ENCODE measurements at places on chromosomes 1 and 21.

GRCh38 chr1:203536980-203537455, 43.1 kb downstream of the OPTC start:
- peak; percentile 76 for DNase-seq

DNA sequence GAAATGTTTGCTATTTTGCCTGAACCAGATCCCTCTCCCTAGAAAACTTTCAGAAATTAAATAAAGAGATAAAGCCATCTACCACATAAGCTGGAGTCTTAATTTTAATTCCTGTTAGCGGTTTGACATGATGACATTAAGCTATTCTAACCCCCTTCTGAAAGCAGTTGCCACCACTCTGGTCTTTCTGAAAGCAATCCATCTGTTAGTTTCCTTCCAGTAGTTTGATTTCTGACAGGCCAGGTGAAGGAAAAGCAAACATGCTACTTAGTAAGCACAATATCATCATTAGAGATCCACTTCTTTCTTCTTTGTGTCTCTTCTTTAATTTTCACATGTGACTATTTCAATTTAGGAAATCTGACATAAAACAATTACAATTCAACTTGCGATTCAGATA, 39.9 kb downstream of the RGL1 start:
- DNase-seq = no peak

DNA sequence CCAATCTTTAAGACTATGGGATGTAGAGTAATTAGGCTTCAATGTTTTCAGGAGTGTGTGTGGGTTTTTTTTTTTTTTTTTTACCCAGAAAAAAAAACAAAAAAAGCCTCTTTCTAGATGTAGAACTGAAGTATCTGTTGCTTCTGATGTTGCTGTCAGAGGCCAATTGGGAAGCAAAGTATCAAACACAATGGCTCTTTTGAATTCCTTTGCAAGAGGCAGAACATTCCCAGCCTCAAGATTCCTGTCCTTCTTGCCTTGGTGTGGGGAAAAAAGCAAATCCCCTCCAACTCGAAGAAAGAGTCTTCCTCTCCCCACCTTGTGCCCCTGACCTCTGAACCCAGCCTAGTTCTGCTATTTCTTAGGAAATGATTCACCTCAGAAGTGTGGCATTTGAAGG, 55.4 kb upstream of the LMO4 start:
- no peak for DNase-seq

- no peak for DNase-seq
These were observed 103.2 kb upstream of the DYNLT5 start for GRCh38 chr1:66648901-66649595.

DNA sequence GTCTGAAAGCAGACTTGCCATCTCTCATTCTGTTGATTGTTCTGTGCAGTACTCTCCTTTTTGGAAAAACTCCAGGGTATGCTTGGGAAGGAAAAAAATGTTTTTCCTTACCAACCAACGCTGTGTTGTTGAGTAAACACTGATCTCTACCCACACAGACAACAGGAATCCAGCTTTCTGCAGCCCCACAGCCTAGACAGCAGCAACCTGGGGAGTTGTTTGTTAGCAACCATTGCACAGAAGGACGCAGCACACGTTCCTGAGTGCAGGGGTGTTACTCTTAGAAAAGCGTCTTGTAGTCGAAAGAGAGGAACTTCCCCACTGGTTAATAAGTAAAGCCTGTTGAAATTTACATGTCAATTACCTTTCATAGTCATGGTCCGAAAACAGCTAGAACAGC, 56.6 kb downstream of the SMYD2 start:
- peak; percentile 66 for DNase-seq

GRCh38 chr1:8014381-8014988, 11.6 kb downstream of the ERRFI1 start:
- no peak for DNase-seq

DNA sequence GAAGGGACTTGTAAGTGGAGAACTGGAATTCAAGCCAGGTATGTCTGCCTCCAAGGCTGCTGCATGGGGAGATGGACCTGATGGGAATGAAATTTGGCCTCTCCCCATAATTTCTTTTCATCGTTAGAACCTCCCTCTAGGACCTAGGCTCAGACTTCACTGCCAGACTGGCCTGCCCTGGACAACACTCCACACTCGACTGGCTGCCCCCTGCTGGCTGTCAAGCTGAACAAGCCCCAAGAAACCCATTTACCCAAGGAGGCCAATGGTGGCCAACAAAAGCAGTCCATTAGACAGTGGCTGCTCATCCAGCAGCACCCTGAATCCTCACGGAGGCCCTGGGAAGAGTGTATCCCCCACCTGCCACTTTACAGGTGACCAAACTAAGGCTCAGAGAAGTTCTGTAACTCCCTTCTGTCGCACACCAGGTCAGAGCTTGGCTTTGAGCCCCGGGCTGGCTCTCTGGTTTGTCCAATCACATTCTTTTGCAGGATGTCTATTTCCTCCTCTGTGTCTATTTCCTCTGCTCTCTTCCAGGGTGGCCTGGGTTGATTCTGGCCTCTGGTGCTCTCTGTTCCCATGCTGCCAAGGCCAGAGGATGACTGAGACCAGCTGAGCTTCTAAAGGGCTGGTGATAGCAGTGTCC, 3.8 kb downstream of the RNF186 start:
- DNase-seq = peak; percentile 8

GRCh38 chr1:54975356-54976108, 4.9 kb upstream of the TMEM61 start:
- DNase-seq = no peak

DNA sequence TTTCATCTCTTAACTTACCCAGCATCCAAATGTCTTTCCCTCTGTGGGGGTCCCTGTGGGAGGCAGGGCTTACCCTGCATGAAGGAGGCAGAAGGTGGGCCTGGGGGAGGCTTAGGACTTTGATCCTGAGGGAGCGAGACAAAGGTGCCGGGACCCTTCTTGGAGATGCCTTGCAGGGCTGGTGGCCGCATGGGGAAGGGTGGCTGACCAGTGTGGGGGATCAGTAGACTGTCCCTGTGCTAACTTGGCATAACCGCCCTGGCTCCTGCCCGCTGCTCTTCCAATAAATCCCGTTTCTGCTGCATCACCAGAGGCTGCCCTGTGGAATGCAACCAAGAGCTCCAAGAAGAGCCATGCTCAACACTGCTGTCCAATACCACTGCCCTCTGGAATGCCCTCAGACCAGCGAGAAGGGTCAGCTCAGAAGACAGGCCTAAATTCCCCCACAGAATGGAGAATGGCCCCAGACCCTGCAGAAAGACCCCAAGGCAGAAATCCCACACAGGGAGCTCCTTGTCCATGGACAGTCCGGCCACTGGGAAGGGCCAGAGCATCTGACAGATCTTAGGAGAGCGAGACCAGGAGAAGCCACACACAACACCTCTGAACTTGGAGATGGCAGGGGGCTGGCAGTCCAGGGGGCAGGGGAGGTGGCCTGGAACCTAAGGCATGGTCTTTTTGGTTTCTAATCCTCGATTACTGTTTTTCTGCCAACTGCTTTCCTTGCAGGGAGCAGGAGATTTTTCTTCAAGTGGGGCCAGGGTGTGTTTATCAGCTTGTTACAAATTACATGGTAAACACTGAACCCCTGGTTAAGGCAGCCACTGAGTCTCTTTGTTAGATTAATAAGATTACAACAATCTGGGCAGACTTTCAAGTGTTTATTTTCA, 46.7 kb upstream of the DMRTB1 start:
- no peak for DNase-seq

GRCh38 chr1:54787604-54788003, 13.5 kb downstream of the TTC22 start:
- no peak for DNase-seq

- DNase-seq = no peak
These were observed 10.3 kb upstream of the COL8A2 start for GRCh38 chr1:36135330-36135667.

DNA sequence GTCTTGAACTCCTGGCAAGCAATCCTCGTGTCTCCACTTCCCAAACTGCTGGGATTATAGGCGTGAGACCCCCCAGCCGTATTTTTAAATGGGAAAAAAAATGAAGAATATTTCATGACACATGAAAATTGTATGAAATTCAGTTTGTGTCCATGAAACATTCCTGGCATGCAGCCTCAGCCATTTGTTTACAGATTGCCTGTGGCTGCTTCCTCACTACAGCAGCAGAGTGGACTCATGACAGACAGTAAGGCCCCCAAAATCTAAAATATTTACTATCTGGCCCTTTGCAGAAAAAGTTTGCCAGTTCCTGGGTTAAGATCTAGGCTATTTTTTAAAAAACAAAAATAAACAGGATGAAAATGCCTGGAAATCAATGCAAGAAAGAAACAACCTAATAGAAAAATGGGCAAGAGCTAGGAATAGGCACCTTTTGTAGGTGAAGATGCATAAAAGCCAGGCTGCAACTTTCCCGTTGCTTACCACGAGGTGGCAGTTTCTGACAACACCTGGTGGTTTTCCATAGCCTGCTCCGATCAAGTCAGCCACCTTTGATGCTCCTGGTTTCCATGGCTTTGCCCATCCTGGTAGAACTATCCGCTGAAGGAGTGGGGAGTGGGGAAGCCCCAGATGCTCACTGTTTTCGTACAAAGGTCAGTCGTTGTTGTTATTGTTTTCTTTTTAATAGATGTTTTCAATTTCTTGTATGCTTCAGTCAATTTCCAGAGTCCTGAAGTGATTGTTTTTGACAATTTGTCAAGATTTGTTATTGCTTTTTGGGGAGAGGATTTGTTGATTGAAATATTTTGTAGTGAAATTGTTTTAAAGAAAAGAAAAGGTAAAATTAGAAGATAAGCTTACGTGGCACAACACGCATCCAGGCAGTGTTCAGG, 24.3 kb downstream of the UBE2Q1 start:
- DNase-seq = no peak

- peak; percentile 58 for DNase-seq
These were observed 30.6 kb downstream of the MPZL1 start for GRCh38 chr1:167752219-167752985.

DNA sequence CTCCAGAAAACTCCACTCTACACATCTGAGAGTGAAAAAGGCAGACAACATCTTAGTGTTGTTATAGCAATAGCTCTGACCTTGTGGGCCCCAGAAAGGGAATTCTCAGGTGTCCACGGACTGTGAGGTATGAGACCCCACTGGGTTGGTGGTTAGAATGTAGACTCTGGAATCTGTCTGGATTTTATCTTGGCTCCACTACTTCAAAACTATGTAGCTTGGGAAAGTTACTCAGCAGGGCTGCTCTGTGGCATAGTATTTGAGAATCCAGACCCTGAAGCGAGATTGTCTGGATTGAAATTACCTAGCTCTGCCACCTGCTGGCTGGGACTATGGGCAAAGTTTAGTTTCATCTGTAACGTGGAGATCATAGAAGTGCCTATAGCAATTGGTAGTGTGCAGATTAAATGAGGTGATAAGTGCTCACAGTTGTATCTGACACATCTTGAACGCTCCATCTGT, 25.8 kb downstream of the PRDM2 start:
- peak; percentile 79 for DNase-seq

- DNase-seq = peak; percentile 65
These were observed 2.3 kb upstream of the IVL start for GRCh38 chr1:152906023-152906565.

- DNase-seq = no peak
These were observed 1.1 kb downstream of the RYR2 start for GRCh38 chr1:237042892-237043576.

GRCh38 chr1:68542586-68542985, 45.7 kb upstream of the DEPDC1 start:
- DNase-seq = no peak

DNA sequence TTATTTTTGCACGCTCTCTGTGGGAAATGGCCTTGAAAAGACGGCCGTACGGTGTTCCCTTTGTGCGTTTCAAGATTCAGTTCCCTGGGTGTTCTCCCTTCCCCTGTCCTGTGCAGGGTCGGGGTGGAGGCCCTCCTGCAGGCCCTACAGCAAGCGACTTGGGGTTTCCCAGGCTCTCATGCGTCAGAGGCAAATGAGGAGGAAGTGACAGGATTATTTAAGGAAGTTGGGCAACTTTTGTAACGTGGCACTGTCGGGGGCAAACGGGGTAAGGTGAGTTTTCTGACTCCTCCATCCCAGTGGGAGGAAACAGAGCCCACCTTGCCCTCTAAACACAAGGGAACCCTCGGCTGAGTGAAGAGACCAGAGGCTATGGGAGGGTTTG, 16.1 kb upstream of the AJAP1 start:
- no peak for DNase-seq

DNA sequence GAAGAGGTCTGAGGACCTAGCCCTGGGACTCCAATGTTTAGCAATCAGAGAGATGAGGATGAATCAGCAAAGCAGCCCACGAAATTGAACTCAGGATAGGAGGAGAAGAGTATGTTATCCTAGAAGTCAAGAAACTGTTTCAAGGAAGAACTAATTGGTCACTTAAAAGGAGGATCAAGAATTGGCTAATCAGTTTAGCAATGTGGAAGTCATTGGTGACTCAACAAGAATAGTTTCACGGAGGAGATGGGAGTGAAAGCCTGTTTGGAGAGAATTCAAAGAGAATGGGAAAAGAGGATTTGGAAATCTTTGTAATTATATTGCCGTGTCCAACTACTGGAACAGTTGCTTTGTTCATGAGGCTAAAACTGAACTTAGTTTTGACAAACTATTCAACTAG, 7.4 kb downstream of the HMCN1 start:
- no peak for DNase-seq
